Osteocyte (in vitro differentiated cells): ENCODE measurements at places on chromosomes 7 and 10. TPM values are rescaled to one million over a fixed set of nuclear protein-coding genes. Genes with fewer than 3 reads are reported as not detected.

Gene ZKSCAN1
- 84.1 and 90.4 TPM in 2 replicates for total RNA-seq

Gene PPP1R3A
- total RNA-seq = not detected in 2 replicates

Gene KIAA1217
- 2.8 and 3.0 TPM in 2 replicates for total RNA-seq

Gene TSPAN12
- 13.2 and 14.0 TPM in 2 replicates for total RNA-seq

DNA sequence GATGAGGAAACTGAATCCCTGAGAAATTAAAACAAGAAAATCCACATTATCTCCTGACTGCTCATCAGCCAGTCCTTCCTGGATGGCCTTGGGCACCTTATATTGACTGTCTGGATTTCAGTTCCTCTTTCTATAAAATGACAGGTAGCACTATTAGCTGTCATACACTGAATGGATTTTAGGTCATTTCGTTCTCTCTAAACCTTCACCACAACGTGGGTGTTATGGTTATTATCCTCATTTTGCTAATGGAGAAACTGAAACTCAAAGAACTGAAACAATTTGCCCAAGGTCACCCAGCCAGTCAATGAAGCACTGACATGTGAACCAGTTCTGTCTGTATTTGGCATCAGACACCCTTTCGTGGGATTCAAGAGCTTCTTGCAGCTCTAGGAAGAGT is 193.8 kb downstream of the CYP26A1 start:
- DNase-seq = no peak

GRCh38 chr7:94941844-94942632 is 34.6 kb downstream of the PPP1R9A start:
- DNase-seq = no peak

DNA sequence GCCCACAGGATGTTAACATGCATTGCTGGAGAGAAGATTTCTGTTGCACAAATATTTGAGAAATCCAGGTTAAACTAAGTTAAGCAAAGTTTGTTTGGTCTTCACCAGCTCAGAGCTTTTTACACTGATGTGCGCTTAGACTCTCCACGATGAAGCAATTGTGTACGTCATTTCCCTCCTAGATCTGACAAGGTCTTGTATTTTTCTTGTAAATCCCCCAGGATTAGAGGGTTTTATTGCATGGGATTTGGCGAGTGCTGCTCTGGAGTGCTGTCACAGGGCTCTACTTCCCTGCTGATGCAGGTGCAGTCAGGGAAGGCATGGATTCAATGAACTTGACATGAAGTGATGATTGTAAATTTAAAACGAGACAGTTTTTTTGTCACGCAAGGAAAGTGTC is 173.3 kb downstream of the PDE1C start:
- DNase-seq = no peak

DNA sequence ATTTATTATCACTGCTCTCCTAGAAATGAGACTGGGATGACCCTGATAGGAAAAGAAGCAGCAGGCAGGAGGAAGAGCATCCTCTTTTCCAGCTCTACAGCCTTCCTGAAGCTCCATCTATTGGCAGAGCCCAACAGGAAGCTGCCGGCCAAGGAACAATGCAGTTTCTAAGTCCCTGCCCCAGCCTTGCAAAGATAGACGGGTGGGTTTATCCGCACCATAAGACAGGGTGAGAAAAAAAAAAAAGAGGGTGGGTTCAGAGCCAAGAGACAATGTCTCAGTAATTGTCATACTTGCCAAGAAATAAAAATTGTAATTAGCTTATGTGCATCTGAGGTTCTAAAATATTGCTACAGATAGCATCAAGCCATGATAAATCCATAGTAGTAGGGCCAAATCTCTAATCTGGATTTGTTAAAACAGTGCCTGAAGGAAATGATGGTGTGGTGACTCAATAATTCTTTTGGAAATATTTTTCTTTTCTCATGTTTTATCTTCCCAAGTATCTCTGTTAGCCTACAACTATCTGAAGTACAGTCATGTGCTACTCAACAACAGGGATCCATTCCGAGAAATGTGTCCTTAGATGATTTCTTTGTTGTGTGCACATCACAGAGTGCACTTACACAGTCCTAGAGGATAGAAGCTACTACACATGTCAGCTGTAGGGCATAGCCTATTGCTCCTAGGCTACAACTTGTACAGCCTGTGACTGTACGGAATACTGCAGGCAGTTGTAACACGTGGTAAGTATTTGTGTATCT is 242.9 kb upstream of the CXCL12 start:
- no peak for DNase-seq

DNA sequence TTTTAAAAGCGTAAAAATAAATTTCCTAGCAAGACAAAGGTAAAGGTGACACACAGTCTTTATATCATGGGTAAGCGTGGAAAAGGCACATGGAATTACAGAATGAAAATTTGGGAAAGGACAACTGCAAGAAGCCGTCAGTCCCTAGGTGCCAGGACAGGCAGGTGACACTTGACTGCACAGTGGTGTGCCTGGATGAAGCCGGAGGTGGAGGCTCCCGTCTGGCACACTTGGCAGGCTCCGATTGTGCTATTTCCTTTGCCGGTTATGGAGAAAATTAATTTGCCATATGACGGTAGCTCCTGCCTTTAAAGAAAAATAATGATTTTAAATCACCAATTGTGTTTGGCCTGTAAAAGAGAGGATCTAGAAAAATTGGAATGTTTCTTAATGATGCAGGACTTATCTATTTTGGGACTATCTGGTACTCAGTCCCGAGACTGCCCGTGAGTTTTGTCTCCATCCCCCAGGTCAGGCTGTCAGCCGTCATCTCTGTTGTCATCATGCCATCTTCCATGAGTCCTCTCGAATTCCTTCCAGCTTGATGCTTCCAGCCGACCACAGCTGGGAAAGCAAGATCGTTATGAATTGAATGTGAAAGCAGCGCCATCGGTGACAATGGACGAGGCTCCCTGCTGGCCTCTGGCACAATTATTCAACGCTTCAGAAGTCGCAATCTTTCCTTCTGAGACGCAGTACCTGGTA is 56.2 kb upstream of the MGMT start:
- peak; percentile 57 for DNase-seq

DNA sequence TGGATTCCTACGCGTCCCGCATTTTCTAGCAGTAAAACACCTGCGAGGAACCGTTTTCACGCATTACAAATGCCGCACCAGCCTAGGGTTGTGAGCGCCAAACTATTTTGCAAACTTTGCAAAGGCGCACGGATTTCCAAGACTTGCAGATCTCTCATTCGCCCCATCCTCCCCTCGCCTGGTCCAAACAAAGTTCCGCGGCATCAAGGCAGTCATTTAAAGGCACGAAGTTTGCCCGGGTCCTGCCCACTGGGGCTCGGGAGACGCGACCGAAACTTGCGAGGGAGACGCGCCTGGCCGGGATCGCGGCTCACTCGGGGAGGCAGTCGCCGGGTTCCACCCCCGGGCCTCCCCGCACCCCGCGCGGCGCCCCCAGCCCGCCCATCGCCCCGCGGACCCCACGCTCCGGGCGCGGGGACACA is 613 bp downstream of the USP6NL start:
- no peak for DNase-seq

DNA sequence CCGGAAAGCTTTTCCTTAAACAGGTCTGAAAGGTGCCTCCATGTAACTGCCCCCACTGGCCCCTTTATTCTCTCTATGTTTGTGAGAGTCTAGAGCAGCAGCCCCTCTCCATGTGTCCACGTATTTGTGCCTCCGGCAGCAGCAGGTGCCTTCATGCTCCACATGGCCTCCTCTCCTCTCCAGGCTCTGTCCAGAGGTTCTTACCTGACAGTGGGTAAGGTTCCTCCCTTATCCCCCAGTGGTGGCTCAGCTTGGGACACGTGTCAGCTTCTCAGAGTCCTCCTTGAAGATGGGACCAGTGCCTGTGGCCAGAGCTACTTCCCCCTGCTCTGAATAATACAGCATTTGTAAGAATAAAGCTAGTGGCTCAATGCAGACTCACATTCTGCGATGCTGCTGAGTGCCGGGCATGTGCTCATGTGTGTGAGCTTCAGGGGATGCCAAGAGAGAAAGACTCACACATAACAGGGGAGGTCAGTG is 7.9 kb downstream of the CALML3 start:
- DNase-seq = no peak

- DNase-seq = no peak
Observed at GRCh38 chr10:119862524-119862923, 10.1 kb downstream of the MCMBP start.

DNA sequence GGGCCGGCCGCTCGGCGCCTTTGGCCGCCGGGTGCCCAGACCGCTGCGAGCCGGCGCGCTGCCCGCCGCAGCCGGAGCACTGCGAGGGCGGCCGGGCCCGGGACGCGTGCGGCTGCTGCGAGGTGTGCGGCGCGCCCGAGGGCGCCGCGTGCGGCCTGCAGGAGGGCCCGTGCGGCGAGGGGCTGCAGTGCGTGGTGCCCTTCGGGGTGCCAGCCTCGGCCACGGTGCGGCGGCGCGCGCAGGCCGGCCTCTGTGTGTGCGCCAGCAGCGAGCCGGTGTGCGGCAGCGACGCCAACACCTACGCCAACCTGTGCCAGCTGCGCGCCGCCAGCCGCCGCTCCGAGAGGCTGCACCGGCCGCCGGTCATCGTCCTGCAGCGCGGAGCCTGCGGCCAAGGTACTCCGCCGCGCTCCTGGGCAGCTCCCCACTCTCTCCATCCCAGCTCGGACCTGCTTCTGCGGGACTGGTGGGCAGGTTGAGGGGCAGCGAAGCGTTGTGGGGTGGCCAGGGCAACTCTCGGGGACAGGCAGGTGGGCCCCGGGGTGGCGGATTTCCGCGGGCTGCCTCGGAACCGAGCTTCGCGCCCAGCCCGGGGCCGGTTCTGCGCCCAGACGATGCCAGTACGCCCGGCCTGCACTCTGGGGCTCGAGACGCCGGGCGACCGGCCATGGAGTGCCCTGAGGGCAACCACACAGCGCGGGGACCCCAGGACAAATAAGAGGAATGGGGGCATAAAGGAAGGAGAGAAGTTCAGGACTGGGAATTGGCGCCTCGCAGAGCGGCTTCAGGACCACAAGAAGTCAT is 578 bp downstream of the HTRA1 start:
- DNase-seq = no peak

DNA sequence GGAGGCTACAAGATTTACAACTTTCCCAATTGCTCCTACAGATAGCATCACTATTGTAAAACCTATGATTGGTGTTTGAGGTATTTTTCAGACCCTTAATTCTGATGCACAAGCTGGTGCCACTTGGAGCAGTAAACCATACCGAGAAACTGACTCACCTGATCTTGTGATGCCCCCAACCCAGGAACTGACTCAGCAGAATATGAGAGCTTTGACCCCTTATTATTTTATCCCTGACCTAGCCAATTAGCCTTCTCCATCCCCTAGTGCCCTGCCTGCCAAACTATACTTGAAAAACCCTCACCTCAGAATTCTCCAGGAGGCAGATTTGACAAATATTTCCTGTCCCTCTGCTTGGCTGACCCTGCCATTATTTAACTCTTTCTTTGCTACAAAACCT is 585.9 kb upstream of the GHITM start:
- no peak for DNase-seq

DNA sequence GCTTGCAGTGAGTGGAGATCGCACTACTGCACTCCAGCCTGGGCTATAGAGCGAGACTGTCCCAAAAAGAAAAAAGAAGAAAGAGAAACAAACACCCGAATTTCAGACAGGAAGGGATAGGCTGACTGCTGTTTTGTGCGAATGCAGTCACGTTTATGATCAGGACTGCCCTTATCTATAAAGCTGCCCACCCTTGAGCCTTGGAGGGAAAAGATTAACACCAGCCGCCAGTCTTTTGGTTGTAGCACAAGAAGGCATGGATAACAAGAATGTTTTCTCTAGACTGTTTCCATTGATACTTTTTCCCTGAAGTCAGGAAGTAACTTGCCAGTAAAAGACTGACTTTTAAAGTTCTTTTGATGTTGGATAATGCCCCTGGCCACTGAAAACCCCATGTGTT is 314.0 kb downstream of the BICC1 start:
- DNase-seq = no peak

- no peak for DNase-seq
Observed at GRCh38 chr7:93036149-93036640, 81.6 kb downstream of the SAMD9 start.

DNA sequence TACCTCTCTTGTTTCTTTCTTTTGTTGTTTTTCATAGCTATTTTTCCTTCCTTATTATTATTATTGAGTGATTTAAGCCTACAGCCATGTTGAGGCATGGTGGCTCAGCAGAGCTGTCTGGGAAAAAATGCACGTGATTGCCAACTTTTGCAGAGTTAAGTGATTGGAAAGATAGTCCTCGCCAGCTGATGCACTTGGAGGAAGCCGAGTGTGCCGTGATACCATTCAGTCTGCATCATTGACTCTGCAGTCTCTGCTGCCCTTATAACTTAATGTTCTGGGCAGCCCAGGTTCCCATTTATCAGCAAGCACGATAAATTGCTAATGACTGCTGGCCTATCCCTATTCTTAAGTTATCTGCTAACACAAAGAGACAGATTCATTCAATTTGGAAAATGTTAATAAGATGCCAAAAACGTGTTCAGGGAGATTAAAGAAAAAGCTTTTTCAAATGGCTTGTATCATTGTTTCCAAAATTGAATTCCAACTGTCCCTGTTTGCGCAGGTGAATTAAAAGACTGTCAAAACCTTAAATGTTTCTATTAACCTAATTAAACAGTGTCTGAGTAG is 232.9 kb upstream of the NPY start:
- no peak for DNase-seq

- no peak for DNase-seq
Observed at GRCh38 chr10:124650263-124650662, 93.9 kb downstream of the FAM53B start.
